ENCODE measurements at places on chromosomes 4 and X.

GRCh38 chr4:21885770-21886169, 62.8 kb downstream of the KCNIP4 start:
- no peak for DNase-seq

GRCh38 chr4:86089781-86090323, 270.0 kb downstream of the MAPK10 start:
- no peak for DNase-seq

DNA sequence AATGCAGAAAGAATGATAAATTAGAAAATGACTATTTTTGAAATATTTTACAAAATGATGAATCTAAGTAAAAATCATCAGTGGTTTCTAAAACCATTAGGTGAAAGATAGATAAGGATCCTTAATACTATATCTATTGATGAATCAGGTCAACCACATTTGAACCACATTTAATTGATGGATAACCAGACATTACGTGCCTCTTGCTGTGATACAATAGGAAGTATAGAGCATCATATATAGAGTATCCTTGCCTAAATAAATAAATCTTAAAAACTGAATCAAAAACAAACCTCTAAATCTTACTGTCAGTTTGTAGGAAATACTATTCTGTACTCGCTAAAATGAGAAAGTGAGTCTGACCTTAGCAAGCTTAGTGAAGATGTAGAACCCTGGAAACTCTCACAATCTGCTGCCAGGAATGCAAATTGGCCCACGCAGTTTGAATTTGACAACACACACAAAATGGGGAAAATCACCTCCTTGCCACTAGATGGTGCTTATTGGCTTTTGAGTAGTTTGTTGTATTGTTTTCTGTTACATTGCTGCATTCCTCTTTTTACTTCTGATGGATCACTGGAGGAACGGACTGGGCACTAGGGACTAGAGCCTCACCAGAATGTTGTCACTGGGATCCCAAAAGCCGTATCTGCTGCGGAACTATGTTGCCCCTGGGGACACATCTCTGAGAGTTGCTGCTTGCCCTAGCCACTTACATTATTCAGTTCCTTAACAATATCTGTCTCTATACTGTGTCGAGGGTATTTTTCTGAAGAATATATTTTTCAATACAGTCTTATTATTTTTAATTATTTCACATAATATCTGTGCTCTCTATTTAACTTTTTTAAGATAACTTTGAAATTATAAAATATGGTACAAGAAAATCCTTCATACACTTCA, 25.4 kb upstream of the SLAIN2 start:
- DNase-seq, result peak; percentile 16

- no peak for DNase-seq
Measured at GRCh38 chr4:108529102-108529501, 91.3 kb upstream of the RPL34 start.

DNA sequence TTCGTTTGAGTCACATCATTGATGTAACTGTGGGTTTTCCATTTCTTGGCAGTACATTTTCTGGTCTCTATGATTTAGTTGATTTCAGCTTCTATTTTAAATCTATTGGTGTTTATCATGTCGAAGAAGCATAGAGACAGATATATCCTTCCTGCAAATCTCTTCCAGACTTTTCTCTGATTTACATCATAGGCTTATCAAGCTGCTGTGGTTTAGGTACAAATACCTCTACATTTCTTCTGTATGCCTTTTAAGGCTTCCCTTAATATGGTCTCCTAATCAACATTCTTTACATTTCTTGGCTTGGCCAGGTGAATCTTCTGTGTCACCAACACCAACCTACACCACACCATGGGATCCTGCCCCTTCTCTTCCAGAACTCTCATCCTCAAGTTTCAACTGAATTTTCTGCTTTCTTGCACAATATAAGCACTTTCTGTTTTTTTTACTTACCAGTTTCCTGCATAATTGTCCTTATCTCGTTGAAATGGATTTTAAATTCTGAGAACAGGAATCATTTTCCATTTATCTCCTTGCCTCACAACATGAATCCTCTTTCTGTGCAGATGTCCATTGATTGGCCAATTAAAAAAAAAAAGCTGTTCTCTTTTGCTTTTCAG, 626.9 kb downstream of the ANKRD50 start:
- no peak for DNase-seq

GRCh38 chr4:2786152-2786671, 6.7 kb upstream of the SH3BP2 start:
- DNase-seq, result no peak

DNA sequence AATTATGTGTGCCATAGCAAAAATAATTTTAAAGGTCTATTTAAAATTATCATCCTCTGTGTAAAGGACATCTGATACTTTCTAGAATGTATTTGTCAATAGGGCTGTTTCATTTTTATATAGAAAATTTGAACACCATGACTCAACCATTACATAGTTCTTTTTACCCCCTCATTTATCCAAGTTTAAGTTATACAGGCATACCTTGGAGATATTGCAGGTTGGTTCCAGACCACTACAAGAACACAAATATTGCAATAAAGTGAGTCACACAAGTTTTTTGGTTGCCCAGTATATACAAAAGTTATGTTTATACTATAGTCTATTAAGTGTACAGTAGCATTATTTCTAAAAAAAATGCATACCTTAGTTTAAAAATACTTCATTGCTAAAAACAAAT, 130.4 kb downstream of the MSL3 start:
- DNase-seq, result no peak

- DNase-seq, result no peak
Measured at GRCh38 chr4:150302553-150302952, 224.3 kb downstream of the DCLK2 start.

- DNase-seq, result no peak
Measured at GRCh38 chrX:110245011-110245410, 72.9 kb downstream of the AMMECR1 start.

DNA sequence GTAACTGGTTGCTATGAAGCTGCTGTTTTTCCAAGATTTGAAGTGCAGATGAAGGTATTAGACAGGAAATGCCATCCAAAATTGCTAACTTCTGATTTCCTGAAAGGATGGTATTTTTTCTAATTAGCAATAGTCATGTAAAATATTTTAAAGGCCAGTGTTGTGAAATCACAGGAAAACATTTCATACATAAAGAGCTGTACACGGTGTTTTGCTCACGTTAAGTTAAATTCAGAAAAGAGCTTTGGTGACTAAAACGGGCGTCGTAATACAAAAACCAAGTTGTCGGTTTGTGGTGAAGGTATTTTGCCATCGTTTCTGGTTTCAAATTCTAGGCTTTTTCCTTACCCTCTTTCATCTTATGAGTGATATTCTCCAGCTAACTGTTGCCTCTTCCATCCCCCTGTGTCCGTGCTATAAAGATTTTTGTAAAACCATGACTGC, 39.8 kb downstream of the AFF1 start:
- no peak for DNase-seq

DNA sequence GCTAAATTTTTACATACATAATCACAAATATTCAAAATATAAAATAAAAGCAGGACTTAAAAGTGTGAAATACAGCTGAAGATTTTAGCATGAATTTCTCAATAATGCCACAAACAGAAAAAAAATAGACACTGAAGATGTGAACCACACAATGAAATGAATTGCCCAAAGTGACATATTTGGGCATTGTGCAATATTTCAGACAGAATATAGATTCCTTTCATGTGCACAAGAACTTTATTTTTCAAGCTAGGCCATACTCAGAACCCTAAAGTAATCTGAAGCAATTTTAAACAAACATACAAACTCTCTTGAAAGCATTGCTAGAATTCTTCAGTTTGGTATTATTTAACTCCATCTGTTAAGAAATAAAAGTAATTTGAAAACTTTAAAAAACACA, 764.1 kb downstream of the STIM2 start:
- no peak for DNase-seq

- peak; percentile 60 for DNase-seq
Measured at GRCh38 chrX:151753313-151754046, 18.9 kb downstream of the CNGA2 start.

DNA sequence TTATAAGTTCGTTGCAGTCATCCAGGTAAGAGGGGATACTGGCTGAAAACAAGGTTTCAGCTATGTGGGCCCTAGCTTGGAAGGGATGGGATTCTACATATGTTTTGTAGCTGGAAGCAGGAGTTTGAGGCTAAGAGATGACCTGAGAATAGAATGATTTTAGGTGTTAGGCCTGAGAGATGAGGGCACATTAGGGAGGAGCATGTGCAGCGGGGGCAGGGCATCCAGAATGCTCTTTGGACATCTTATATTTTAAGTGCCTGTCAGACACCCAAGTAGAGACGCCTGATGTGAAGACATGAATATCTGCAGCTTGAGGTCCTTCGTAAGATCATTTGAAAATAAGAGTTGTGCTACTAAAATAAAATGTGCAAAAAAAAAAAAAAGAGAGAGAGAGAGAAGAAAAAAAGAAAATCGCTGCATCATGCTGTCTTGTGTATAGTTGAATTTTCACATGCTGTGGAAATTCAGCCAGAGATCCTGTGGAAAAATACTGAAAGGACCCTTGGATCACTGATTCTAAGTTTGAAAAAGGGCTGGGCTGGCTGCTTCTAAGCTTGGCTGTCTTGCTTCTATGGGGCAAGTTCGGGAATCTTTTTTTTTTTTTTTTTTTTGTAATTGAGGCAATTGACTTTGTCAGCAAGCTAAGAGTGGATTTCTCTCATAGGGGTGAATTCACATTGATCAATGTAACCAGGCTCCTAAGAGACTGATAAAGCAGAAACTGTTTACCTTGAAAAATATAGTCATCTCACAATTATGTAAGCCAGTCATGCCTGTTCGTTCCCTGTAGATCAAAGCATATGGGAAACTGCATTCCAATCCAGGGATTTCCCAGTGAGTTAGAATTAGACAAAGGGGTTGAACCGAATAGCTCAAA, 341.0 kb upstream of the GATB start:
- no peak for DNase-seq

DNA sequence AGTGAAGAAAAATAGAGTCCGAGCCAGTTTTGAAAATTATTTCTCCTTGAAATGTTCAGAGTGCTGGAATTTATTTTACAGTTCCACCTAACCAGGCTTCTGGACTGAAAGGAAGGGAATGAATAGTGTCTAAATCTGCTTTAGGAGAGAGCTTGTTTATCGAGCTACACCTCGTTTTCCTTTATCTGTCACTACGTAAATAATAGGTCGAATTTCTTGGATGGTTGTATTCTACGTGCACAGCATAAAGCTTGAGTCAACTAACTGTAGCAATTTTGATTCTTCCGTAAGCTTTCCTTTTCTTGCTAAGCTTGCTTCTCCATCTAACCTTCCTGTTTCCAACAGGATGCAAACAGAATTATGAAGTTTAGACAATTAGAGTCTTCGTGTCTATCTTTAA, 48.6 kb downstream of the ADGRL3 start:
- no peak for DNase-seq

GRCh38 chr4:143109376-143109775, 75.3 kb upstream of the USP38 start:
- no peak for DNase-seq

DNA sequence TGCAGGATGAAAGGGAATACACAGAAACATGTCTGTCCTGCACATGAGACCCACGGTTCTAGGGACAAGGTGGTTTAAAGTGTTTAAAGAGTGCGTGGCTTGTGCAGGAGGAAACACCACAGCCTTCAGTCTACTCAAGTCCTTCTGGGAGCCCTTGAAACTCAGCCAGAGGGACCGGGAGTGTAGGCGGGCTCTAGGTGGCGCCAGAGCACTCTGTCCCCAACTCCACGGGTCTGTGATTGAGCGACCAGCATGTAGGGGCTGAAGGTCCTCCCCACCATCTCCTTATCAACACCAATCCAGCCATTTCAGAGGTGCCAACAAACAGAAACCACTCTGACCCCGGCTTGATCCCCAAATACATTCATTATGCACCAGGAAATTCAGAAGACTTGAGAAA, 82.0 kb upstream of the CLDN34 start:
- DNase-seq, result peak; percentile 70

GRCh38 chr4:40843696-40844095, 93.9 kb downstream of the NSUN7 start:
- DNase-seq, result peak; percentile 25

- no peak for DNase-seq
Measured at GRCh38 chr4:173746424-173746823, 216.4 kb upstream of the HAND2 start.

DNA sequence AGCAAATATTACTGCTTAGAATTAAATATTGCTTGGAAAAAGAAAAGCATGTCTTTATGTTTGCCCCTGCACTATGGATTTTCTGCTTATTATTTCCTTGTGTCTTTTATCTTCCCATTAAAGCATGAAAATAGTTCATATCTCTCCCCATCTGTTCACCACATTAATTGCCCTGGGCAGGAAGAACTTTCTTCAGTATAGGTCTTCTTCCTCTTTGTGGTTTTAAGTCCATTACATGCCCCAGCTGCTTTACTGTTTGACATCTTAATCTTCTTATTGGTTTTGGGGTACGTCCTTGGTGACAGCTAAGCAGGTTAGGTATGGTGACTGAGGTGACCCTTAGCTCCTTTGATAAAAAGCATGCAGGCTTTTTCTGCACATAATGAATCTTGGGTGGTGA, 157.3 kb downstream of the AASDH start:
- no peak for DNase-seq

DNA sequence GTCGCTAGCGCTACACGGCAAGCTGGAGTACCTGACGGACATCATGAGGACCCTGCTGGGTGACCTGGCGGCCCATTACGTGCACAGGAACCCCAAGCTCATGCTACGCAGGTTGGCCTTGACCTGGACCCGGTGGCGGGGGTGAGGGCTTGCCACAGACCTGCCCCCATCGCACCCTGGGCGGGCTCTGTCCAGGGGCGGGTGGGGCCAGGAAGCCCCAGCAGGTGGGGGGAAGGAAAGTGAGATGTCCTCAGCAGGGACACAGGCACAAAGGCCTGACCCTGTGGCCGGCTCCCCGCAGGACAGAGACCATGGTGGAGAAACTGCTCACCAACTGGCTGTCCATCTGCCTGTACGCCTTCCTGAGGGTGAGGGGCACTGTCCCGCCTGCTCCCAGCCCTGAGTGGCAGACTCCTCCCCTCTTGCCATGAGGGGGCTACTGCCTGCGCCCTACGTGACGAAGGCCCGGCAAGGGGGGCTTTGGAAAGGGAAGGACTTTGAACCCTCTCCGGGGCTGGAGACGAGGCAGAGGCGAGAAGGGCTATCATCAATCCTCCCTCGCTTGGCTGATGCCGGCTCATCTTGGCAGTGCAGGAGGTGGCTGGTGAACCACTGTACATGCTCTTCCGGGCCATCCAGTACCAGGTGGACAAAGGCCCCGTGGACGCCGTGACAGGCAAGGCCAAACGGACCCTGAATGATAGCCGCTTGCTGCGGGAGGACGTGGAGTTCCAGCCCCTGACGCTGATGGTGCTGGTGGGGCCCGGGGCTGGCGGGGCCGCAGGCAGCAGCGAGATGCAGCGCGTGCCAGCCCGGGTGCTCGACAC, 5.3 kb upstream of the SRPK3 start:
- DNase-seq, result no peak

DNA sequence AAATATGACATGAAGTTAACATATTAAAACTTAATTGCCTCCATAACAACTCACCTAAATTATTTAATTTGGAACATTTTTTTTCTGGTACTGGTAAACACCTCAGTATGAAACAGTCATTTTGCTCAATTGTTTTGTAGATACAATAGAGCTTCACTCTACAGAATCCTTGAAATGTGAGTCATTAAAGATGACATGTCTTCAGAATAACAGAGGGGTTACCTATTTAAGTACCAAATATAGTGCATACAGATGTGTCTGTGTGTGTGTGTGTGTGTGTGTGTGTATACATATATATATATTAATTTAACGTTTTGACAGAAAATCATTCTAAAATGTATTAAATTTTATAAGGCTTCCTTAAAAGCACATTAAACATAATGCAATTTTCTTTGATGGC, 297.6 kb downstream of the INPP4B start:
- no peak for DNase-seq
